Hematopoietic multipotent progenitor cell treated with erythropoietin and hydrocortisone succinate and interleukin-3 and kit ligand, for 15 days (in vitro differentiated cells): ENCODE measurements at places on chromosomes 5 and 9.
A peak's percentile ranks its signal among the peaks of the same experiment; 100 is the strongest.

DNA sequence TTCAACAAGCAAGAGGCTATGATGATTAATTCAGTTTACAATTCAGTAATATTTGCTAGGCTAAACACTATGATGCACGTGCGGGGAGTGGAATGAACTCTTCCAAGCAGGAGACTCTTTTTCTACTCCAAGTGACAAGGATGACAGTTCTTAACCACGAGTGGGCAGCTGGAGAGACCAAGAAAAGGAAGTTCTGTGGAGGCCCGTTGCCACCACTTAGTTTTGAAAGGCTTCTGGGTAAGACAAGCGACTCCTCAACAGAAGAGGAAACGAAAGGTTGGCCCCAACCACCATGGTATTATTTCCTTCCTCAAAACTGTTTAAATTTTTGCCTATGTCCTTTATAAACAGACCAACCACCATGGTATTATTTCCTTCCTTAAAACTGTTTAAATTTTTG lies 2.8 kb downstream of the DCAF12 start:
- no peak for DNase-seq

DNA sequence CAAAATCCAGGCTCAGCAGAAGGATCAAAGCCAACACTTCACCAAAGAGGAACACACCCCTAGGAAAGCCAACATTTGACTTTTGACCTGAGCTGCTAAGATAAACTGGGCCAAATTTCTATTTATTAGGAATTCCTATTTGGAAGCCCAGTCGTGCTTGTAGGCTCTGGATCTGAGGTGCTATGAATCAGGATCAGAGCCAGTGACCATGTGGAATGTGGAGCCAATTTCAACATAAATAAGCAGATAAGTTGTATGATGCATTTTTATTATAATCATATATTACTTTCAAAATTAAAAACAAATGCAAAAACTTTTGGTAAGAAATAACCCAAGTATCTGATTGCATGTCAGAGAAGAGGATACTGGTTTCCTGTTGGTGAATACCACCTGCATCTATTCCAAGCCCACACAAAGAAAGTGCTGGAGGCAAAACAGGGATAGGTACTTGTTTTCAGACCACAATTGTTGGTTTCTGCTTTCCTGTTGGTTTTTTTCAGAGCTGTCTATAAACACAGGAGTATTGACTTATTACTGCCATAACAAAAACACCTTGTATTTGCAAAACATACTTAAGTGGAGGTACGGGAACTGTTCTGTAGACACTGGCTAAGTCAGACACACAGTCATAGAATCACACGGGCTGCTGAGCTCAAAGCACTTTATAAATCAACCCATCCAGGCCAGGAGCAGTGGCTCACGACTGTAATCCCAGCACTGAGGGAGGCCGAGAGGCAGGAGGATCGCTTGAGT lies 52.8 kb downstream of the ARL15 start:
- DNase-seq = no peak

DNA sequence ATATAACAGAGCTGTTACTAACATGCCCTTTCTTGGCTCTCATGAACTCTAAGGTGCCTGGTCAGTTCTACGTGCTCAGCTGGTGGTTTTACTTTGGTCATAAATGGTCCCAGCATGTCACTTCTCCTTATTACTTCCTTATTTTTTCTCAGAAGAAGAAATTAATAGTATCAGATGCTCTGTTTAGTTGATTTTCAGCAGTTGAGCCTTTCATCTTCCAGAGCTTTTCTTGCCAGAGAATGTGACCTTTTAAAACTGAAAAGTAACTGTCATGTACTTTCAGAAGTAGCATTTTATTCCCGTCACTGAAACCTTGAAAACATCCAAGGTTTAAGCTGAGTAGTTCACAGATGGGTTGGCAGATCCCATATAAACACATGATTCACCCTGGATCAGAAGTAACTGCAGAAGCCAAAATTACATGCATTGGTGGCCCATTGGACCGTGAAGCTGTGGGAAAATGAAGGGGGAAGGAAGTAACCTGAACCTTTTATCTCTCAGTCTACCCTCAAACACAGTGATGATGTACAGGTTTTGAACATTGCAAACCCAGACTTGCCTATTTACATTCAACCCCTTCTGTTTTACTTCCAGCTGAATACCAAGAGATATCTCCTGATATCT lies 50.5 kb downstream of the HACD4 start:
- no peak for DNase-seq

GRCh38 chr9:109604781-109605180 lies 106.7 kb upstream of the PTPN3 start:
- DNase-seq = peak; percentile 3

GRCh38 chr5:139955616-139956273 lies 87.4 kb downstream of the NRG2 start:
- DNase-seq = no peak

DNA sequence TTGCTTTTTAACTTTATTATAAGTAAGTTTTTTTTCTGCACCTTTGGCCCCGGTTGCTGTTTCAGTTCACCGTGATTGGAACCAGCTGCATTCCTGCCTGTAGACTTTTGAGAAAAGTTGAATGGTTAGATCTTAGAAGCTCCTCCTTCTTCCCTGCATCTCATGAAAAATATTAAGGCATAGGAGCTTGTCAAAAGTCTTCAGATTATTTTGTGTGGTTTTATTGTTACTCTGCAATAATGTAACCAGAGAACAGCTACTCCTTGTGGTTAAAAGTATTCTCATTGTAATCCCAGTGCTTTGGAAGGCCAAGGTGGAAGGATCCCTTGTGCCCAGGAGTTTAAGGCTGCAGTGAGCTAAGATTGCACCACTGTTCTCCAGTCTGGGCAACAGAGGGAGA lies 3.3 kb upstream of the SLC2A8 start:
- no peak for DNase-seq

GRCh38 chr9:8857068-8857925 lies 1057.7 kb upstream of the DMAC1 start:
- DNase-seq = no peak
